ENCODE measurements at places on chromosomes 16 and 17. TPM values are rescaled to one million over a fixed set of nuclear protein-coding genes. Genes with fewer than 3 reads are reported as not detected.

The ZMYND15 gene
- 0.33 TPM for polyA plus RNA-seq

- peak; percentile 63 for DNase-seq
Measured at GRCh38 chr17:74361230-74362068, at the start of gene BTBD17. TSS of gene BTBD17 (minus strand) at chr17:74361868. CDS start at chr17:74361819, 49 bp downstream.

DNA sequence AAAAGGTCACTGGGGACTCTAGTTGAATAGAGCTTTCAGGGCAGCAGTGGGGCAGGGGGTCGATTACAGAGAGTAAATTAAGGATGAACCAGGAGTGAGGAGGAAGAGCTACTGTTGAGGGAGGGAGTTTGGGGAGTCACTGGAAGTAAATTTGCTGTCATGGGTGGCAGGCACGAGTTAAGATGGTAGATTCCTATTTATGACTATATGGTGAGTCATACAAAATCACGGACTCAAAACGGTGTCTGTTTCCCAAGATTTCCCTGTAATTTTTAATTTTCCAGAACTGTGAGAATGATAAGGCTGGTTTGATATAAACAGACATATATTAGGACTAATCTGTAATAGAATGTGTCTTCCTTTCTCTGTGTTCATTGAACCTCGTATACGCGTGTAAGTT, 287.6 kb upstream of the GOT2 start:
- no peak for DNase-seq

DNA sequence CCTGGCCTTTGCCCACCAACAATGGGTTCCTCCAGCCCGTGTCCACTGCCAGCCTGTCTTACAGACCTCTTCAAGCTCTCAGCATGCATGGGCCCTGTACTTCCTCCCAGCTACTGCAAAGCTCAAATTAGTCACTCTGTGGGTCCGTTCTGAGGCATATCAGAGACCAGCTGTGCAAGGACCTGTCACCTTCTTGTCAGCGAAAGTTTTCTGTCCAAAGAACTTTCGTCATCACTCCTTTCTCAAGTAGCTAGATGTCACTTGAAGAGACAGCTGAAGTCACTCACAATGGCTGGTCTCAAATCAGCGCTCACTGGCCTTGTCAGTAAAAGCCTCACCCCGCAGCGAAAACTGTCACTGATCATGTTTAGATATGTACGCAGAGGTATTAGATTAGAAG, 91.4 kb upstream of the DYNLRB2 start:
- DNase-seq, result no peak

DNA sequence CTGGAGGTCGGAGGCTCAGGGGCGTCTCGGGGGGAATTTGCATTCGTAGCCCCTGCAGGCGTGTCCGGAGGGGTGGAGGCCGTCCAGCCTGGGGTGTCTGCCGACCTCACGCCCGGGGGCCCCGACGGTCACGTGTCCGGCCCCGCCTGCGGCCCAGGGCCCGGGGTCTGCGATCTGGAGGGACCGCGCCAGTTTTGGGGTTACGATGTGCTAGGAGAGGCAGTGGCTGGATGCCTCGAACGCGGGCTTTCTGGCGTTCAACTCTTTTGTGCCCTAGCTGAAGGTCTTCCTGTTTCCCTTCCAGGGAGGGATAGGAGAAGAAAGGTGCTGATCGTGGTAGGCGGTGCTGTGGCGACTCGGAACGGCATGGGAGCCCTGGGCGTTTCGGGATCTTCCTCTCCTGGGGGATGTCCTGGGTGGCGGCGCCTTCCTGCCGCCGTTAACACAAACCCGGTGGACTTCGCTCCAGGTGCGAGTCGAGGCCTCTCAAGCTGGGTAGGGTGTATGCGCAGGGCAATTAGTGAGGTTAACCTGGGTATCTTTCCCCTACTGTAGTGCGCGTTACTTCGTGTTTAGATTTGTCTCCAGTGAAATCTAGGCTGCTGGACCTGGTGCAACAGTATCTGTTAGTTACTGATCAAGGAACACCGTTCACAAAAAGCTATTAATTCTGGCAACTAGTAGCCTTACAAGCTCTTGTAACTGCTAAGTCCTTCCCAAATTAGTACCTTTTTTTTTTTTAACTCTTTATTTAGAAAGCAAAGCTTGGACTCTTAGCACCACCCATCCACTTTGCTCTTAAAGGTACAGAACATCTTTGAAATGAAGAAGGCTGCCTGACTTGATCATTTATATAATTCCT, 1.3 kb downstream of the AKAP1 start:
- no peak for DNase-seq

DNA sequence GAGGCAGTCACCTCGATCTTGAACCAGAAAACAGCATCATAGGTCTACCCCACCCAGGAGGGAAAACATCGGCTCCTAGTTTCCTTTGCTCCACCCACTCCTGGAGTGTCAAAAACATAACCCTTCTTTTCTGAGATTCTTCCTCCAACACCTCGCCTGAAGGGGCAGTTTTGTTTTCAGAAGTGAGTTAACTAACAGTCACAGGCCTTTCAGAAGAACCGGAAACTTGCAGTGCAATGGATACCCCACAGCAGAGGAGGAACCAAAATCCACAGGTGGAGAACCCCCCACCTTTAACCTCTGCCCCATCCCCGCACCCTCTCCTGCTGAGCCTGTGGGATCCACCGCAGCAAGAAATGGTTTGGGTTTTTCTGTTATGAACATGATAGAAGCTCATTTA, 7.8 kb upstream of the TEX2 start:
- no peak for DNase-seq

DNA sequence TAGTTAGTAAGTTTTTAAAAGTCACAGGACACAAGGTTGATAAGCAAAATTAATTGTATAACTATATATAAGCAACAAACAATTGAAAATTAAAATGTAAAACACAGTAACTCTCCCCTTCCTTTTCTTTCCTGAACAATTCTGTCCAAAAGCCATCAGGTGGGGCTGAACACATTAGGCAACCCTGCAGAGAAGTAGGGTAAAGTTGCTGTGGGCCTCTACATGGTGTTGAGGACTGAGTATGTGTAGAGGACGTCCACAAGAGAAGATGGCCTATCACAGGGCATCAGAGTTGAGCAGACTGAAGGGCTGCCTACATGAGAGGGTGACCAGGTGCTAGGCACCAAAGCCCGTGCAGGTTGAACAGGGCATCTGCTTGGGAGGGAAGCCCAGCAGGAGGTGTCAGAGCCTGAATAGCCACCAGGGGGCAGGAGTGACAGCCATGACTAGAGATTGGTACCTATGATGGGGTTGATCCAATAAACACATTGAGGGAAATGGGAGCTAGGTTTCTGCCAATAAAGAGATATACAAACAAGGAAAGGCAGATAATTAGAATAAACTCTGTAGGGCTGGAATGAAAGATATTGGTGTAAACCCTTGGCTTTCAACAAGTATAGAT, 415.1 kb downstream of the NPIPA8 start:
- no peak for DNase-seq

GRCh38 chr16:28187595-28188004, 24.2 kb downstream of the XPO6 start:
- no peak for DNase-seq

DNA sequence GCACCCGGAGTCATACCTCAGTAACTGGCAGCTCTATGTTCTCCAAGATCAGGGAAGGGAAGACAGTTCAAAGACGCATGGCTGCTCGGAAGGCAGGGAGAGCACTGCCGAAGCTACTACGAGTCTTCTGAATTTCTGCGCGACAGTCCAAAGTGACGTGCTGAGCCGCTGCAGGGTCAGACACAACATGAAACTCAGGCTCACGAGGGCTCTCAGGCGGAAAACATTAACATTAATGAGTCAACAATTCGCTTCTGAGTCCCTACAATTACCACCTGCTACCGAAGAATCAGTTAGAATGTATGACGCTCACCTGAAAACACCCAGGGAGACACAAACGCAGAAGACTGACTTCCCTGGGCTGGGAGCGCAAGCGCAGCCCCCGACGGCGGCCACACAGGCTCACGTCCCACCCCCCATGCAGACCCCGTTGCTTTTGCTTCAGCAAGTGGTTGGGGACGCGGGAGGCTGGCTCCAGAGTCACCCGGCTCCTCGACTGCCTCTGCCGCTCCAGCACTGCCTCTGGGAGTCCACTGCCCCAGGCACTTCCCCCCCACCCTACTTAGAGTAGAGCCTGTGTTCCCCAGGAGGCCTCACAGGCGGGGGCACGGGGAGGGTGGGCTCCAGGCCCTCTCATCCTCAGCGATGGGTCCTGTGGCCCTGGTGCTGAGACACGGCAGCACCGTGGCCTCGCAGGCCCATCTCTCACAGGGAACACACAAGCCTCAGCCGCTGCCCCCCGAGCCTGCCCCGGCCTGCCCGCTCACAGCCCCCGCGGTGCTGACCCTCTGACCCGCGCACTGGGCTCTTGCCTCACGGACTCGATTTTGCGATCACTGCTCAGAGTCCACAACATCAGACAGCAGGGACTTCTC, 38.9 kb downstream of the LMF1 start:
- DNase-seq, result no peak

DNA sequence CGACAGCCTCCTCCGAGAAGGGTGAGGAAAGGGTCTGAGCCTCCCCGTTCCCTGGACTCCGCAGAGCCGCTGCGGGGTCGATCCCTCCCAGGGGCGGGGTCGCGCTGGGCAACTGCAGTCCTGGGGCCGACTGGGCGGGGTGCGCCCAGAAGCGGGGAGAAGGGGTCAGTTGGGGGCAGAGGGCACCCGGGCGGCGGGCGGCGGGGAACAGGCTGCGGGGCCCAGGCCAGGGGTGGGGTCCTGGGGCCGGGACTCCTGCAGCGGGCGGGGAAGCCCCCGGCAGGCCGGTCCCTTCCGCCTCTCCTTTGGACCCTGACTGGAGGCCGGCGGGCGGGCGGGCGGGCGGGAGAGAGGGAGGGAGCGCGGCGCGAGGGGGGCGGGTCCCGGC, 352 bp downstream of the GGNBP2 start:
- DNase-seq, result no peak

DNA sequence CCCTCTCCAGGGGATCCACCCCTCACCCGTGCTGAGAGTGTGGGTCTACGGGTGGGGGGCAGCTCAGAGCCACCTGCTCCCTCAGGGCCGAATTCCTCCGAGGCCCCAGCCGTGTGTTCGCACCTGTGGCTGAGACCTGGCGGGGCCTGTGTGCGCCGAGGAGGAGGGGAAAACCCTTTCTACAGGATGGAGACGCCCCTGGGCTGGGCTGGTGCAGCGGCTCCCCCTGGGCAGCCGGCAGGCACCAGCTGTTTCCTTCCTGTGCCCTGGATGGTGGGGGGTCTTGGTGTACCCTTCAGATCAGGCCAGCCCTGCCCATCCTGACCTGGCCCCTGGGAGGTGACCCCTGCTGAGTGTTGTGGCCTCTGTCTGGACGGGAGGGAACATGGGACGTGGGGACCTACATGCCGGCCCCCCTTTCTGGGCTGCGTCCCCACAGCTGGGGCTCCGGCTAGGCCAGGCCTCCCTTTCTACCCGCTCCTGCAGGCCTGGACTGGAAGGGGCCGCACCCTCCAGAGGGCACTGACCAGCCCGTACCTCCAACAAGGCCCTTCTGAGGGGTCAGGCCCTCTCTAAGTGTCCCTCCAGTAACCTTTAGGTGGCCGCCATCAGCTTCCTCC, 28.3 kb upstream of the PABPN1L start:
- DNase-seq, result no peak

DNA sequence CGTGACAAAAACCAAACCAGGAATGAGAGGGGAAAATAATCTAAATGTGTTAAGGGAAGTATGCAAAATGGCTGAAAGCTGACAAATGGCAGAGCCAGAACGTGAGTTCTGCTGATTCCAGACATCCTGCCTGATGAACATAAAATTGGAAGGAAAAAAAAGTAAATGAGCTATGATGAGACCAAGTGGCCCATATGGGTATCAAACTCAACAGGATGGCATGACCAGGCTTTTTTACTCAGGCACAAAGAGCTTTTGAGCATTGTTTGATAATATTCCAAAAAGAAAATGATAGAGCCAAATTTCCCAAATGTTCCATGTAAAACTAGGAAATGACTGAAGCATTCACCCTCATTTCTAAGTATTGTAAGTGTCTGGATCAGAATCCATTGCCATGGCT, 449.2 kb downstream of the CDH13 start:
- DNase-seq, result no peak

GRCh38 chr16:55101026-55101425, 170.4 kb downstream of the IRX5 start:
- DNase-seq, result no peak

GRCh38 chr17:71084219-71084618, 914.9 kb downstream of the KCNJ2 start:
- no peak for DNase-seq

- DNase-seq, result no peak
Measured at GRCh38 chr16:56312556-56312955, 112.8 kb downstream of the AMFR start.

DNA sequence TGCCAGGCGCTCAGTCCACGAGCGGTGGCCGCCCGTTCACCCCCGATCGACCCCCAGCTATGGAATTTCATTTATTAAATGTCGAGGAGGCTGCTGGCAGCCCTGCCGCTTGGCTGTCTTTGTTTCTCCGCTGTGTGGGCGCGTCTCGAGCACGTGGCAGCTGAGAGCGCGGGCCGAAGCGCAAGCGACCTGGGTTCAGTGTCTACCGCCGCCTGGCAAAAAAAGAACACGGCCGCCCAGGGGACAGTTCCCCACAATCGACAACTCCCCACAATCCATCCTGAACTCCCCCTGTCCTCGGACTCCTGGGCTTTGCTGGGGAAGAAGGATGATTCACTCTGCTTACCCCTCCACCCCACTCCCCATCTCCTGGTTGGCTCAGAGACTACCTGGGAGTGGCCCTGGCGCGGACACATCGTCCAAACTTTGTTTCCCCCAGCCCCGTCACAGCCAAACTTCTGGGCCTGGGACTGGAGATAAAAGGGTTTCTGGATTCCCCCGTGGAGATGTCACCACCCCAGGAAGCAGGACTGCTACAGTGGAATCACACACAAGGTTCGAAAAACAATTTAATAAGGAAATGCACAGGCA, 1.7 kb upstream of the ANKRD13B start:
- peak; percentile 79 for DNase-seq

DNA sequence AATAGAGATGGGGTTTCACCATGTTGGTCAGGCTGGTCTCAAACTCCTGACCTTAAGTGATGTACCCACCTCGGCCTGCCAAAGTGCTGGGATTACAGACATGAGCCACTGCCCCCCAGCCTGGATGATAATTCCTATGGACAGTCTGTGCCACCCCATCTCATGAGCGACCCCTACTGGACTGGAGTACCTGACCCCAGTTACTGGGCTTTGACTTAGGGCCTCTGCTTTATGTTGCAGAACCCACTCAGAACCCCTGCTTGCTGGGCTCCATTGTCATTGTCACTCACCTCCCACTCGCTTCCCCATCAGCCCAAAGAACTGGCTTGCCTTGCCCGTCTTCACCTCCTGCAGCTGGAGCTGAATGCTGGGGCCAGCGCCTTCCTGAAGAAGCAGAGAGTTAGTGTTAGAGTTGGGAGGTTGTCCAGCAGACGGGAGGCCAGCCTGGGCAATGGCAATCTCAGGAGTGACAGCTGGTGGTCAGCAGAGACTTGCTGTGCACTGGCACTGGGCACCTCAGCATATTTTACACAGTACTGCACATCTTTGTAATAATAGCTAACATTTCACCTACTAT, 4.0 kb downstream of the TAC4 start:
- DNase-seq, result no peak

- DNase-seq, result no peak
Measured at GRCh38 chr17:66423056-66423955, 120.9 kb downstream of the PRKCA start.
